Activated naive CD8-positive, alpha-beta T cell treated with anti-CD3 and anti-CD28 coated beads, Interleukin-2, amount 10 ng/mL, durations not matched to agents 7 days and 5 days (primary cell): ENCODE measurements at places on chromosomes 1 and 21.

- no peak for DNase-seq
These were observed 47.8 kb downstream of the ADGRL4 start for GRCh38 chr1:78958711-78959110.

GRCh38 chr21:30434033-30434631, 4.1 kb downstream of the KRTAP13-4 start:
- no peak for DNase-seq

DNA sequence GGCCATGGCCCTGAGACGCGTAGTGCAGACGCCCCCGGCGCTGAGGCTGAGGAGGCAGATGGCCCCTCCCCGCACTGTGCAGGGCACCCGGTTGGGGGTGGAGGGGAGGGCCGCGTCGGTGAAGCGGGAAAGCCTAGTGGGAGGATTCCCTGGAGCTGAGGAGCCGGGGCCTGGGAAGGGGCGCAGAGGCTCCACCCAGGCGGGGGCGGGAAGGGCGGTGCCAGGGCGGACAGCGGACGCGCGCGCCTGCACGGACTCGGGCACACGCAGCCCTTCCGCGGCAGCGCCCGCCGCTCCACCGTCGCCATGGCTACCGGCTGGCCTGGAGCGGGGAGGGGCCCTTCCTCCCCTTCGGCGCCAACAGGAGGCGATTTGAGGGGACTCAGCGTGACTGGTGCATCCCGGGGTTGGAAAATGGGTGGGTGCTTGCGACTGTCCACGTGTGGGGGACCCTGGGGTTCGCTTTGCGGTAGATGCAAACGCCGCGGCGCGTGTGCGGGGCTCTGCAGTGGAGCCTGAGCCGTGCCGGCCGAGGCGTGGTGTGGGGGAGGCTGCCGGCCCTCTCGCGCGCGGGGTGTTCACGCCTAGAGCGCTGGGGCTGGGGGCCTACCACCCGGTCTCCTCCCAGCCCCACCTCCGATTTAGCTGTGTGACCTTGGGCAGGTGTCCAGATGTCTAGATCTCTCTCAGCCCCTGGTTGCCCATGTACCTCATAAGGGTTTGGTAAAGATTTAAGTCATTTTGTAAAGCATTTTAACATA, 35.1 kb downstream of the PTPRF start:
- peak; percentile 77 for DNase-seq

GRCh38 chr1:82179131-82179530, 378.4 kb downstream of the ADGRL2 start:
- no peak for DNase-seq

DNA sequence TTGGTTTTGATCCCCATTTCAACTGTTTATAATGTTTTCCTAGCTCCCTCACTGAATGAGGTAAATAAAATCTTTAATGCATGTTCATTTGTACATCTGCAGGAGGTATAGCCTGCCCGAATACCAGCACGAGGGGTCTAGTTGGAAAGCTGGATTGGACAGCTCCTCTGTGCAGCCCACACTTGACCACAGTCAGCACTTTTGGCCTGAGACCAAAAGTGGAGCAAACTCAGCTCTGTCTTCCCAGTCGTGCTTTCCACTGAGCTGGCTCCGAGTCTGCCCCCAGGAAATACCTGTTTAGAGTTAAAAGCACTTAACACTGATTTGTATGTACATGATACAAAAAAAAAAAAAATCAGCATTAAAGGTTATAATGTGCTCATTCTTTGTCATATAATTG, 224.4 kb downstream of the DSCAM start:
- no peak for DNase-seq
